ENCODE measurements at places on chromosomes 1 and 21.

GRCh38 chr21:44337449-44337848 is 1.7 kb downstream of the CFAP410 start:
- no peak for DNase-seq

DNA sequence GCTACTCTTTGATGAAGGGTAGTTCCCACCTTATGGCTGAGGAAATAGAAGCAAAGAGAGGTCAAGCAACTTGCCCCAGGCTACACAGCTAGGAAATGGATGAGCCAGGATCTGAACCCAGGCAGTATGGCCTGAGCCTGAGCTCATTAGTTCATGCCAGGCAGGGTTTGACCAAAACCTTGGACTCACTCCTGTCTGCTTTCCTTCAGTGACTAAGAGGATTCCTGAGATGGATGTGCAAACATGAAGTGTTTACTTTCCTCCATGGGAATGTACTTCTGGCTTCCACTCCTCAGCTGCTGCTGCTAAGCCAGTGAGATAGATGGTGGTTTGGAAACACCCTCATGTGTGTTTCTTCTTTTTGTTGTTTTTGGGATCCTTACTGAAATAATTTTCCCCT is 35.1 kb upstream of the ERRFI1 start:
- DNase-seq = no peak

DNA sequence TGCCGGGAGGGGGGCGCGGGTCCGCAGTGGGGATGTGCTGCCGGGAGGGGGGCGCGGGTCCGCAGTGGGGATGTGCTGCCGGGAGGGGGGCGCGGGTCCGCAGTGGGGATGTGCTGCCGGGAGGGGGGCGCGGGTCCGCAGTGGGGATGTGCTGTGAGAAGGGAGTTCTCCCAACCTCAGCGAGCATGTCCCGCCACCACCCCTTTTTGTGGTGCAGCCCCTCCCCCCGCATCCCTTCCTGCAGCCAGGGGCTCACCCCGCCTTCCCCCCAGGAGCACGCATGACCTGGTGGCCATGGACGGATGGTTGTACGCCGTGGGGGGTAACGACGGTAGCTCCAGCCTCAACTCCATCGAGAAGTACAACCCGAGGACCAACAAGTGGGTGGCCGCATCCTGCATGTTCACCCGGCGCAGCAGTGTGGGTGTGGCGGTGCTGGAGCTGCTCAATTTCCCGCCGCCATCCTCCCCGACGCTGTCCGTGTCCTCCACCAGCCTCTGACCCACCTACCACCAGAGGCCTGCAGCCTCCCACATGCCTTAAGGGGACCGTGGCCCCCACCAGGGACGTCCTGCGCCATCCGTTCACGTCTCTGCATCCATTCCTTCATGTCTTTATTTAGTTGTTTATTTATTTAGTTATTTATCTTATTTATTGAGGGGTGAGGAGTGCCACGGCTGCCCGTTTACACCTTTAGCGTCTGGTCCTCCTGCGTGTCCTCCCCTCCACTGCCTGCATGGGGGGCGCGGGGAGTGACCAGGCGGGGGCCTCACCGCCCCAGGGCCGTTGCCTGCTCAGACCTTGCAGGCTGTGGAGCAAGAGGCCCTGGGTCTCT is 1.4 kb upstream of the PLEKHN1 start:
- DNase-seq = no peak

DNA sequence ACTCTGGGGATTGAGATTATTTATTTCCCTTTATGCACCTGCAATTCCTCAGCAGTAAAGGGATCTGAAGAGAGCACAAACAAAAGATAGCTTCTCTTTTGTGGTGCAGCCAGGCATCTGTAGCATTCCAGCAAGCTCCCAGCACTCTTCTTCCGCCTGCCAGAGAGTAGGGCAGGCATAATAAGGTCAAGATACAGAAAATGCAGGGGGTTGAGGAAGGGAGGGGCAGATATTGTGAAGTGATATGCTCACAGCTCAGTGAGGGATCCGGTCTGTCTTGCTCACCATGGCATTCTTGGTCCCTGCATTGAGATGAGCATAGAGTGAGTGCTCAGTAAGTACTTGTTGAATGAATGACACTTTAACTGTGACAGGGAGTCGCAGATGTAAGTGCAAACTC is 23.9 kb downstream of the FASLG start:
- DNase-seq = no peak

GRCh38 chr1:1599935-1600860 is at the start of gene FNDC10:
Gene FNDC10 (minus strand): TSS chr1:1600135. CDS start chr1:1600015, 120 bp downstream.
- no peak for DNase-seq

GRCh38 chr21:16851054-16851453 is 661.8 kb upstream of the CXADR start:
- DNase-seq = no peak

DNA sequence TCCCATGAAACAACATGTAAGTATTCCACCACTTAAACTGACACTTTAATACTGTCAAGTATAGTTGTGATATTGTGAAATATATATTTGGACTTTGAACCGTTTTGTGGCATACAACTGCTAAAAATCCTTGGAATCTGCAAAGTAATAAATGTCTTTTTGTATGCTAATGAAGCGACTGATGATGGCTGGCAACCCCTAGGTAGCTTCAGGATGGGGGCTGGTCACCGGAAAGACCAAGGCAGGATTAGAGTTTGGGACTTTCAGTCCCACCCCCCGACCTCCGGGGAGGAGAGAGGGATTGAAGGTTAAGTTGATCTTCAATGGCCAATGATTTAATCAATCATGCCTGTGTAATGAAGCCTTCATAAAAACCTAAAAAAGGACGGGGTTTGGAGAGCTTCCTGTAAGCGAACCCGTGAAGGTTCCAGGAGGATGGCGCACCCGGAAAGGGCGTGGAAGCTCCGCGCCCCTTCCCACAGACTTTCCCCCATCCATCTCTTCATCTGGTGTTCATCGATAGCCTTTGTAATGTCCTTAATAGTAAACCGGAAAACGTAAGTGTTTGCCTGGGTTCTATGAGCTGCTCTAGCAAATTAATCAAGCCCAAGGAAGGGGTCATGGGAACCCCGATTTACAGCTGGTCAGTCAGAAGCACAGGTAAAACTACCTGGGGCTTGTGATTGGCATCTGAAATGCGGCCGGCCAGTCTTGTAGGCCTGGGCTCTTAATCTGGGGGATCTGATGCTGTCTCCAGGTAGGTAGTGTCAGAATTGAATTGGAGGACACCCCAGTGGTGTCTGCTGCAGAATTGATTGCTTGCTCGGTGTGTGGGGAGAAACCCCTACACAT is 1.8 kb upstream of the ZNF281 start:
- no peak for DNase-seq

DNA sequence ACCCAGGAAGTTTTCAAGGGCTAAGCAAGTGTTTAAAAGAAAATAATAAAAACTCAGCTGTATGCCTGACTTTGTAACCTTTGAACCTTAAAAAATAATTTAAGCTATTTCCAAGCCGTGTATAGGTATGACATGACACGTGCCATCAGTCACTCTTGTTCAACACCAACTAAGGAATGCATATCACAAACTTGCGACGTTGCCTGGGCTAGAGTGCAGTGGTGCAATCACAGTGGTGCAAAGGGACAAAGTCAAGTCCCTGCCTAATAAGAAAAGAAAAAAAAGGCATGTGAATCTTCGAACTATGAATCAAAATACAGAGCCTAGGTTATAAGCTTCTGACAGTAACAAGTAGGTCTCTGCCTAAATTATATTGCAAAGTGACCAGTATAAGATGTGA is 79.2 kb downstream of the SMYD2 start:
- DNase-seq = no peak

- no peak for DNase-seq
These were observed 12.7 kb upstream of the DEGS1 start for GRCh38 chr1:224170343-224170742.

GRCh38 chr1:163036671-163037070 is 32.5 kb upstream of the RGS4 start:
- no peak for DNase-seq

GRCh38 chr1:196295766-196296165 is 312.5 kb downstream of the KCNT2 start:
- no peak for DNase-seq

DNA sequence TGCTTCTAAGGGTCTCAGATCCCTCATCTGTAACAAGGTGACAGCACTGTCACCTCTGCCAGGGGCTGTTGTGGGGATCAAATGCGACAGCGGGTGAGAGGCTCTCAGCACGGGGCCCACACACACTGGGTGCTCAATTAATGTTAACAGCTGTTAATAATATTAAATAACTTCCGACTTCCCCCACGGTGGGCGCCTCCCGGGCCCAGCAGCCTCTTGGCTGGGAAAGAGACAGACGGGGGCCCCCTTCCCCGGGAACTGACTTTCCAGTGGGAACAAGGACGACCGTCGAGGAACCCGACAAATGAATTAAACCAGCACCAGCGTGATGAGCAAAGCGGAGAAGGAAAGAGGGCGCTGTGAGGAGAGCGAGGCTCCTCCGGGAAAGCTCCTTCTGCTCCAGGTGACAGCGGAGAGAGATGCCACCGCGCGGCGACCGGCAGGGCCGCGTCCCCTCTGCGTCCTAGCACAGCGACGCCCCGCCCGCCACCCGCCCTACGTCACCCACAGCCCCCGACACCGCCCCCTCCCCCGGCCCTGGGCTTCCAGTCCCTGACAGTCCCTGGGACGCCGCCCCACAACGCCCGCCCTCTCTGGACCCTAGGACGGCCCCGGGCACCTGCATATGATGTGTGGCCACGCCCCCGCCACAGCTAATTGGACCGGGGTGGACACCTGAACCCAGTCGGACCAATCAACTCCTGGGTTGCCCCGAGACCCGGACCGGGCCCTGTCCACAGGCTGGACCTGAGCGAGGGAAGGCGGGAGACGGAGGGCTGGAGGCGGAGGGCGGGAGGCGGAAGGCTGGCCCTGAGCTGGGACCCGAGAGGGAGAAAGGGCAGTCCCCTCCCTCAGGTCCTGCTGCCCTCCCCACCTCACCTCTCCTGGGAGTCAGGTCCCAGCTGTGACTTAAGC is 38.2 kb downstream of the MATN1 start:
- DNase-seq = peak; percentile 46

DNA sequence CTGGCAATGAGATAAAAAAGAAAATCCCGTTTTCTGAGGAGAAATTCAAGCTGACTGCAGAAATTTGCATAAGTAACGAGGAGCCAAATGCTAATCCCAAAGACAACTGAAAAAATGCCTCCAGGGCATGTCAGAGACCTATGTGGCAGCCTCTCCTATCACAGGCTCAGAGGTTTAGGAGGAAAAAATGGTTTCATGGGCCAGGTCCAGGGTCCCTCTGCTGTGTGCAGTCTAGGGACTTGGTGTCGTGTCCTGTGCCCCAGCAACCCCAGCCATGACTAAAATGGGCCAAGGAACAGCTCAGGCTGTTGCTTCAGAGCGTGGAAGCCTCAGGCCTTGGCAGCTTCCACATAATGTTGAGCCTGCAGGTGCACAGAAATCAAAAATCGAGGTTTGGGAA is 456.5 kb downstream of the DPYD start:
- no peak for DNase-seq

DNA sequence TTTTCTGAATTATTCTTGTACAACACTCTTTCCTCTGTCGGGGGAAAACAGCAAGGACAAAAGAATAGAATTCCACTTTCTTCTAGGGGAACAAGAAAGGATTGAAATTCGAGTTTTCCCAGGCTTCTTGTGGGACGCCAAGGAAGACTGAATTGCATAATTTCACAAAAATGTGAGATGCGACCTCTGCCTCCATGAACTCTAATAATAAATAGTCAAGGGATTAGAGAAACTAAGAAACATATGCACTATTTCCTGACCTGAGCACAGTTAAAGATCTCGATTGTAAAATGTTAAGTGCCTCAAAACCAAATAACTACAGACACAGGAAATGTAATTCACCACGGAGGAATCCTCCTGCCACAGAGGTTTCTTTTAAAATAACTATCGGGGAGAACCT is 117.3 kb upstream of the MARK1 start:
- no peak for DNase-seq

- no peak for DNase-seq
These were observed 42.9 kb downstream of the ATP1A1 start for GRCh38 chr1:116415699-116416533.

DNA sequence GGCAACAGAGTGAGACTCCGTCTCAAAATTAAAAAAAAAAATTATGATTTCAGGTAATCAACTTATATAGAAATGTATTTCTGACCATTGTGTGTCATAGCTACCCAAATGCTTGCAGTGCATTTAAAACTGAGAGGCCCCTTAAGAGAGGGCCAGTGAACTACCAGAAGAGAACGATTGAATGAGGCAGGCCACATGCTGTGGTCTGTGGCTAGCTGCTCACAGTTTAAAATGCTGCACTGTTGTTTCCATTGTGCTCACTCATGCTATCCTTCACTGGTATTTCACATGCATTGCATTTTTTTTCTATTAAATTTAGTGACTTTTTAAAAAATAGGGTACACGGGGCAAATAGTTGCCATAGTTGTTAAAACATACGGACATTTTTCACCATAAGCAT is 26.0 kb downstream of the CHML start:
- DNase-seq = no peak

- DNase-seq = no peak
These were observed 3.0 kb downstream of the ATP2B4 start for GRCh38 chr1:203629507-203630082.

DNA sequence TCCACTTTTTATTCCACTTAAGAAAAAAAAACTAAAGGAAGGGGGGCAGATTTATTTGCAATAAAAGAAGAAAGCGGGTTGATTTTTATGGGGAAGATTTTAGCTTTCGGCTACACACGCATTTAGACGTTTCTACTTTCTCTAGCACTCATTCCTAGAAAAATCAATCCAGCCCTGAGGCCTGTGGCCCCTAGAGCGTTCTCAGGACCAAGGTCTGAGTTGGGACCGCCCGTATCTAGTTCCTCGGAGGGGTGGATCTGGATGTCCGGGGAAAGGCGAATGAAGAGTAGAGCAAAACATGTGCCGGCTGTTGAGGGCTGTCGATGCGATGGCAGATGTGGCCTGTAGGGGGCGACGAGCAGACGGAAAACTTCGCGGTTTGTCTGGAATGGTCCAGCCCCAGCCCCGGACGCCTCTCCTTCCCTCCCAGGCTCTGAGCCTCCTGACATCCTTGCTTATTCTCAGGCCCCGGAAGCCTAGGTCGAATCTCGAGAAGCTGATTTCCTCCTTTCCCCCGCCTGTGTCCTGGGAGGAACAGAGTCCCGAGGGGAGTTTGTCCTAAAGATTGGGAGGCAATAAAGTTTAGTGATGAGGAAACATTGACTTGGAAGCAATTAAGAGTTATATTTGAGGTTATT is 5.2 kb downstream of the FOXD3 start:
- DNase-seq = peak; percentile 3

DNA sequence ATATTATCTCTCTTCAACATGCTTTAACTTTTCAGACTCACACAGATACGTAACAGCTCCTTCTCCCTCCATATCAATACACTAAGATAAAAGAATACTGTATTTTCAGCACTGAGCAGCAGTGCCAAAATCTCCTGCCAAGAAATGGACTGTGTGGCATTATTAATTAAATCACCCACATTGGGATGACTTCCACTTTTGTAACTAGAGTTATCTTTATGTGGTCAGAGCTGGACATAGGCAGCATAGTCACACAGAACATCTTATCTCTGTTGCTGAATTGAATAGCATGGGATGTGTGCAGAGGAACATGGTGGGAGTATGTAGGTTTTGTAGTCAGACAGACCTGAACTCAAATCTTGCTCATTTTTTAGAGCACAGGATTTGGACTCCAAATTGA is 41.4 kb upstream of the CACYBP start:
- no peak for DNase-seq

Measured in NCI-H1092 (cell line).